ENCODE measurements at places on chromosomes 12 and 14.

DNA sequence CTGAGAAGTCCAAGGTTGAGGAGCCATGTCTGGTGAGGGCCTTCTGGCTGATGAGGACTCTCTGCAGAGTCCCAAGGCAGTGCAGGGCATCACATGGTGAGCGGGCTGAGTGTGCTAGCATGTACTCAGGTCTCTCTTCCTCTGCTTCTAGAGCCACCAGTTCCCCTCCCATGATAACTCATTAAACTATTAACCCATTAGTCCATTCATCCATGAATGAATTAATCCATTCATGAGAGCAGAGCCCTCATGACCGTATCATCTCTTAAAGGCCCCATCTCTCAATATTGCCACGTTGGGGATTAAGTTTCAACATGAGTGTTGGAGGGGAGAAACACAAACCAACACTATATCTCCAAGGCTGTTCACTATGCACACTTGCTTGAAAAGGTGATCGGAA lies 83.7 kb downstream of the TMEM30B start:
- DNase-seq = no peak

DNA sequence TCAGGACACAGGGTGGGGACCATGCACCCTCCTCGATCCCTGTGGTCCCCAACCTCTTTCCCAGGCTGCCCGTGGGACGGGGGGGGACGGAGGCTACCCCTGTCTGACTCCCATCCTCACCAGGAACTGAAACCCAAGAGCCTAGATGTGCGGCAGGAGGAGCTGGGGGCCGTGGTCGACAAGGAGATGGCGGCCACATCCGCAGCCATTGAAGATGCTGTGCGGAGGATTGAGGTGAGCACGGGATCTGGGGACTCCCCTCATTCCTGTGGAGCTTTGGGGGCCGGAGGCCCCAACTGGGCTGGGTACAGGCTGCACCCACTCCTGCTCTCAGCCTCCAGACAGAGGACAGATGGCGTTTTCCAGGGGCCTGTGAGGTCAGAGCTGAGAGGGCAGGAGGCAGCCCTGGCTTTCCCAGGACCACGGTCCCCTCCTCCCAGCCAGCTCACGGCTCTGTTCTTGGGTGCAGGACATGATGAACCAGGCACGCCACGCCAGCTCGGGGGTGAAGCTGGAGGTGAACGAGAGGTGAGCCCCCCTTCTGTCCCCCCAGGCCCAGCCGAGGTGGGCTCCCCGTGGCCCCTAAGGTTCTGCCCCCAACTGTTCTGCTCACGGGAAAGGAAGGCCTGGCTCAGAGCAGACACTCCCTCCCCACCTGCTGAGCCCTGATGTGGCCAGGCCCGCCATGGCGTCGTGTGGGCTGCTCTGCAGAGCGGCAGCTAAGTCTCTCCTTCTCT lies 24.2 kb downstream of the HIP1R start:
- DNase-seq = no peak

GRCh38 chr14:64210216-64210615 lies 84.0 kb downstream of the ESR2 start:
- no peak for DNase-seq

- no peak for DNase-seq
Observed at GRCh38 chr12:26760657-26761293, 72.2 kb downstream of the ITPR2 start.

DNA sequence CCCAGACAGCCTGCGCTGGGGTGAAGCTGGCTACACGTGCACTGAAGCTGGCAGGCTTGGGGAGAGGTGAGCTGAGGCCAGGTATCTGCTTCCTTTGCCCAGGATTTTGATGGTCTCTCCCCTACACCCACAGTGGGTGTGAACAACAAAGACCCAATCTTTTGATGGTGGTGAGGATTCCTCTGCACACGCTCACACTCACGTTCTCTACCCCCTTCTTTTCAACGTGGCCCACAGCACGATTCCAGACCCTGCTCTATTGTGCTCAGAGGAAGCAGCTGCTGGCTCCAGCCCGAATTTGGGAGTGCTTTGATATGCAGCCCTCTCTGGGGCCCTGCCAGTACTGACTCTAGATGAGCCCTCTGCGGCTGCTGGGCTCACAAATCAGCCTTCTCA lies 4.9 kb downstream of the CD9 start:
- DNase-seq = no peak

GRCh38 chr12:56129206-56129941 lies 1.3 kb downstream of the ESYT1 start:
- peak; percentile 44 for DNase-seq

GRCh38 chr12:122190842-122191668 lies 8.1 kb downstream of the LRRC43 start:
- DNase-seq = peak; percentile 58

GRCh38 chr12:54374562-54375258 lies 9.8 kb downstream of the ZNF385A start:
- DNase-seq = no peak

DNA sequence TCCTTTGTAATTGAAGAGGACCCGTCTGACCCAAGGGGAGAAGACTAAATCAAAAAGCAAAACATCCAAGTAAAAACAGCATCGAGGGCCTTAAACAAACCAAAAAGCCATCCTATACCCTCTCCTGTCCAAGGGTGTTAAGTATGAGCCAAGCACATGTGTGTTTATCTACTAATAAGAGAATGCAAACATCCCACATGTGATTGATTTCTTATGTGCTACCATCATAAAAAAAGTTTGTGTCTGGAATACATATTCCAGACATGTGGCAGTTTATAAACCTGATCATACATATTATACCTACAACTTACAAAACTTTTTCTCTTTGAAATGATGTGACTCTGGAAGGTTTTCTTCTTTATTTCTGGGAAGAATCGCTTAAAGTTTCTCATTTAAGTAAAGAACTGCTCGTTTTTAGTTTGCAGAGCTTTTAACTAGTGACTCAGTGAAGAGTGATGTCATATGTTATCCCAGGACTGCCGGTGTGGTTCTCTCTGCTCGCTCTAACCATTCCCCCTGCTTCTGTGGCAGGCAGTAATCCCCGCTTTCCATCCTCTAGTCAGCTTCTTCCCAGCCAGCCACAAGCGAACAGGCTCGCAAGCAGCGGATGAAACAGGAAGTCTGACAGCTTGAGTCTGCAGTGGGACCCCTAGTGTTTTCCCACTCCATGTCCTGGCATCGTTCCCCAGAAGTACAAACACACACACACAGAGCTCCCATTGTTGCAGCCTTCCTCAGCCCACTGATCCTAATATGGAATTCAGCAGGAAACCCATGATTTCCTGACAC lies 431 bp upstream of the RHOJ start:
- no peak for DNase-seq

GRCh38 chr14:34256223-34256622 lies 205.8 kb downstream of the SPTSSA start:
- DNase-seq = no peak

GRCh38 chr12:66163289-66163688 lies 6.5 kb downstream of the TMBIM4 start:
- DNase-seq = no peak

DNA sequence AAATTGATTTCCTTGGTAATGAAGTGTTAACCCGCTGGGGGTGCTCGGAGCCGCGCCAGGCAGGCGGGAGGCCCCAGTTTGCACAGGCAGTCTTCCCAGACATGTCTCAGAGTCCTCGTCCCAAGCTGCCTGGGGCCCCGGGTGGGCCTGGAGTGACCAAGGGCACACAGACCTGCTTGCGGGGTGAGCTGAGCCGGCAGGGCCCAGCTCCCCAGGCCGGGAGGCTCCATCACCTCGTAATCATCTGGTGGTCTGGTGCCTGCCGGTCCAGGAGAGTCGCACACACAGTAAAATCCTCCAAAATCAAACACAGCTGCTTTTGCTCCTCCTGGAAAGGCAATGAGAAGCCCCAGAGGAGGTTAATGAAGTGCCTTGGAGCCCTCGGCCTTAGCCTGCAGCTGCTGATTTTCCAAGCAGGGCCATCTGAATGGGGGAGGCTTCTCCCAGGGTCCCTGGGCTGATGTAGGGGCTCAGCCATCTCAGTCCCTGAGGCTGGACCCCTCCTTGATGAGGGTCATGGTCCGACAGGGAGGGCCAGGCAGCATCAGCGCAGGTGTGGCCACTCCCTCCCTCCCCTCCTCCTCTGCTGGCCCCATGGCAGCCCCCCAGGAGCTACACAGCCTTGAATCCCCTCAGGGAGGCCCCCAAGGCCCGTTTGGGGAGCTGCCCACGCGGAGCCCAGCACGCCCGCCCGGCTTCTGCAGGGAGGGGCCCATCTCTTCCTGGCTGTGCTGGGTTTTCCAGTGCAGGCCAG lies 39.4 kb upstream of the FBRSL1 start:
- no peak for DNase-seq

- DNase-seq = no peak
Observed at GRCh38 chr14:26596543-26597061, 1.2 kb downstream of the NOVA1 start.

DNA sequence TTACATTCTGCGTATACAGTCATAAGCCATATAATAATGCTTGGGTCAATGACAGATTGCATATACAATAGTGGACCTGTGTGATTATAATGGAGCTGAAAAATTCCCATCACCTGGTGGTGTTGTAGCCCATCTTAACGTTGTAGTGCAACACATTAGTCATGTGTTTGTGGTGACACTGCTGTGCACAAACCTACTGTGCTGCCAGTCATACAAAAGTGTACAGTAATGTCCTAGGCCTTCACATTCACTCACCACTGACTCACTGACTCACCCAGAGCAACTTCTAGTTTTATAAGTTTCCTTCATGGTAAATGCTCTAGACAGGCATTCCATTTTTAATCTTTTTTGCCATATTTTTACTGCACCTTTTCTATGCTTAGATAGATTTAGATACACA lies 194.8 kb upstream of the SEL1L start:
- no peak for DNase-seq

GRCh38 chr14:70833884-70834283 lies 24.6 kb upstream of the MAP3K9 start:
- DNase-seq = no peak

DNA sequence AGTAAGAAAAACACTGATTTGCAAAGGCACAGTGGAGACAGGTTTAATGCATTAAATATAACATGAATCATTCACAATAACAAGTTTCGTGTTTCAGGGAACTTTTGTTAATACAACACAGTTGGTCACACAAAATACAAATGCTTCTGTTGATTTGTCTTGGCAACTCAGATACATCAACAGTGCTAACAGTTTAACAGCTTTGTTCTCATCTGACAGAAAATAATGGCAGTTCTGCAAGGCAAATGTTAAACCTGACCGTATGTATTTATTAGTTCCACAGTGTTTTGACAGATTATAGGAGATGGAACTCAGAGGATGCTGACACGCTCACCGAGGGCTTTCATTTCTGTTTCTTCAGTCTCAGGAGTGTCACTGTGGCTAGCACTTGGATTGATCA lies 350.7 kb downstream of the PRKD1 start:
- DNase-seq = no peak

DNA sequence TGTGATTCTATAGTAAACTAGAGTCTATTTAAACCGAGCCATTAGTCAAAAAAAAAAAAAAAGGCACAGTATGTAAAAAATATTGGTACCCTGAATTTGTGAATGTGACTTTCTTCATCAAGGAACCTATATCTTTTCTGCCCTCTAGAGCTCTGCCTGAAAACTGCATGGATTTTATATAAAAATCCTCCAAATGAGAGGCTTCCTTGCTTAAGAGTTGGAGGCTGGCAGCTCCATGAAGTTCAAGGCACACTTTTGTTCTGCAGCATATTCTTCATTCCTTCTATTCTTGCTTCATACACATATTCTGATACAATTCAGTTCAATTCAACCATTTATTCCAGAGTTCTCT lies 23.1 kb upstream of the NKX2-8 start:
- DNase-seq = no peak

- no peak for DNase-seq
Observed at GRCh38 chr12:18246066-18246465, 15.3 kb upstream of the PIK3C2G start.

DNA sequence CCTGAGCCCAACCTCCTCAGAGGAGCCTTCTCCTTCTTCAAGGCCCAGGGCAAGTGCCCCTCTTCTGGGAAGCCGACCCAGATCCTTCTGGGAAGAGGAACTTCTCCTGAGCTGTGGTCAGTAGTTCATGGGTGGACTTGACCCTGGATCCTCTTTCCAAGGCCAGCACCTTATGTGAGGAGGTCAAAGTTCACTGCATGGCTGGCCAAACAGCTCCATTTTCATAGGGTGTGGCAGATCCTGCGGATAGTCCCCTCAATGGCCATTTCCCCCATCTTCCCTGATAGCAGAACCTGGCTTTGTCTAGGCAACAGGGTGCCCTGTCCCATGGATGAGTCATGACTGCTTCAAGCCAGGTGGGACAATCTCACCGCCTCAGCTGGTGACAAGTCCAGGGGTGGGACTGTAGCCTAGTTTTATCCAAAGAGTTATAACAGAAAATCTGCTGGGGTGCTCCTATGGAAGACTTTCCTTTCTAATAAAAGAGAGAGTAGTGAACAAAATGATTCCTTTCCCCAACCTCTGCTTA lies 10.4 kb downstream of the ASB2 start:
- DNase-seq = no peak

DNA sequence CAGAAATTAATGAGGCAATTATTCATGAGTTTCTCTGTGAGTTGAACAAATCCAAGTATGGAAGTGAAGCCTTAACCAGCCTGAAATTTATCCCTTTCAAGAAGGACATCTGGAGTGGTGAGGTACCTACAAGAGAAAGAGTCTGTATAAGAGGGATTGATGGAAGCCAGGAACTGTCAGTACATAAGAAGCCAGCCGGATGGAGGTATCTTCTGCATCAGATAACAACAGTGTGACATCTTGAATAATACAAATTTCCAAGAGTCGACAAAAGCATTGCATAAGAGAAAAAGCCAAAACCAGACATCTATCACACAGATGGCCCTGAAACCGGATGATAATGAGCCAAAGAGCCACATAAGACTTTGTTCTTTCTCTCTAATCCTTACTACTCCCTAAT lies 781.2 kb downstream of the FLRT2 start:
- DNase-seq = no peak

DNA sequence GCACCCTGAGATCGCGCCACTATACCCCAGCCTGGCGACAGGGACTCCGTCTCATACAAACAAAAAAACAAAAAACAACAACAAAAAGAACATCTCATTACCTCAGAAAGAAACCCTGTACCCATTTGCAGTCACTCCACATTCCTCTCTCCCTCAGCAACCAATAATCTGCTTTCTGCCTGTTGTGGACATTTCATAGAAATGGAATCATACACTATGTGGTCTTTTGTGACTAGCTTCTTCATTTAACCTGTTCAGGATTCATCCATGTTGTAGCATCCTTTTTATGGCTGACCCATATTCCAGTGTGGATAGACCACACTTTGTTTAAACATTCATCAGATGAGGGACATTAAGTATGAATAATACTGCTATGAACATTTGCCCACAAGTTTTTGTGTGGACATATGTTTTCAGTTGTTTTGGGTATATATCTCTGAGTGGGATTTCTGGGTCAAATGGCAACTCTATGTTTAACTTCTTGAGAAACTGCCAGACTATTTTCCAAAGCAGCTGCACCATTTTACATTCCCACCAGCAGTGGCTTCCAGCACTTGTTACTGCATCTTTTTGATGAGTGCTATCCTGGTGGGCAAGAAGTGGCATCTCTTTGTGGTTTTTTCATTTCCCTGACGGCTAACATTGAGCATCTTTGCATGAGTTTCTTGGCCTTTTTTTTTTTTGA lies 5.9 kb upstream of the RCOR1 start:
- no peak for DNase-seq

GRCh38 chr14:75123991-75124390 lies 2.9 kb downstream of the NEK9 start:
- DNase-seq = peak; percentile 8
